Fibroblast of the aortic adventitia (primary cell): ENCODE measurements at places on chromosomes 5 and 9.
A peak's percentile ranks its signal among the peaks of the same experiment; 100 is the strongest.

DNA sequence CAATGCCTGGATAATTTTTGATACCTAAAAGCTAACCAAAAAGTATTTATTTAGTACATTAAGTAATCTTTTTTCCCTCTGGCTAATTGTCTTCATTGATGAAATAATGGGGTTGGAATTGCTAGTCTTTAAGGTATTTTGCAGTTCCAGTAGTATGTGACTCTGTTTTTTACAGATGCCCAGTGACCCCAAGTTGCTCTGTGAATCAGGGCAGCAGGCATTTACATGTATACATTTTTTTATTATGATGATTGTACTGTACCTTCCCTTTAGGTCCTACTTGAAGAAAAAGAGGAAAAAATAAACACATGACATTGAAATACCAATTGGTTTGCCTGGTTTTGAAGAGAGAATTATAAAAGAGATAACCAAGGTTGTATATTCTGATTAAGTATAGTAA lies 385.5 kb downstream of the ADGRV1 start:
- no peak for DNase-seq

GRCh38 chr5:34778091-34778850 lies 60.7 kb upstream of the TTC23L start:
- no peak for DNase-seq

DNA sequence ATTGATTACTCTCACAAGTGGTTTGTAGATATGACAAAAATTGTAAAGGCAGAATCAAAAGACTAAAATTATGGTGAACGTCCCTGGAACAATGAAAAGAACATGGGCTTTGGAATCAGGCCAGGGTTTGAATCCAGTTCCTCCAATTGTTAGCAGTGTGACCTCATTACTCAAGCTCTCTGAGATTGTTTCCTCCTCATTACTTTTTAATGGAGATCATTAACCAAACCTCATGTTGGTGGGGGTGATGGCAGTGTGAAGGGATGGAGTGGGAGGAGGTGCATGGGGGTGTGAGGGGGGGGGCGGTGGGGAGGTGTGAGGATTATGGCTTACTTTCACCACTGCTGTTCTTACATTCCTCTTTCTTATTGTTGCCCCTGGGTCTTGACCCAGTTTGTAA lies 44.1 kb upstream of the FOXE1 start:
- peak; percentile 16 for DNase-seq

GRCh38 chr5:45408067-45408466 lies 288.1 kb downstream of the HCN1 start:
- DNase-seq, result no peak

DNA sequence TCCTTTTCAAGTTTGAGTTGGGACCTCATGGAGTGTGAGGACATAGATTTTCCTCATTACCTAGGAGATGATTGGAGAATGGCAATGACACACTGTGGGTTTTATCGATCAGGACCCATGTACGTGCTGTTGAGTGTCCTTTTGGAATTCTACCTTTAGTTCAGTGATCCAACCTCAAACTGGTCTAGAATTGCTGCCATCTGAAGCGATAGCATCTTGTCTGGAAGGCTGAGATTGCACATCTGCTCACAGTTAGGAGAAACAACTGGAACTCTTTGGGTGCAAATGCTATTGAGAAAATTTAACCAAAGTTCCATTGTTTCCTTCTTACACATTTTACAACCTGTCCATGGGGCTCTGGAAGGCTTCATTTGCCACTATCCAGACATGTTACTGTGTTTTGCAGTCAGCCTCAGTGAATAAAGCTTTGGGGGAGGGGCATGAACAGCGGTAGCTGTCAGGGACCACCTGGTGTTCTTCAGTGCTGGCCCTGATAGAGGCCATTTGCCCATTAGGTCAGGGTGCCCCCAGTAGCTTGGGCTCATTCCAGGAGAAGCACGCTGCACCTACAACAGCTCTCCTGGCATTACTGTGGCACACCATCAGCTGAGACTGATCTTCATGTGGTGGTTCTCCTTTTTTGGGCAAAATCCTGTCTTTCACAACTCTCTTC lies 123.1 kb downstream of the PDE8B start:
- no peak for DNase-seq

DNA sequence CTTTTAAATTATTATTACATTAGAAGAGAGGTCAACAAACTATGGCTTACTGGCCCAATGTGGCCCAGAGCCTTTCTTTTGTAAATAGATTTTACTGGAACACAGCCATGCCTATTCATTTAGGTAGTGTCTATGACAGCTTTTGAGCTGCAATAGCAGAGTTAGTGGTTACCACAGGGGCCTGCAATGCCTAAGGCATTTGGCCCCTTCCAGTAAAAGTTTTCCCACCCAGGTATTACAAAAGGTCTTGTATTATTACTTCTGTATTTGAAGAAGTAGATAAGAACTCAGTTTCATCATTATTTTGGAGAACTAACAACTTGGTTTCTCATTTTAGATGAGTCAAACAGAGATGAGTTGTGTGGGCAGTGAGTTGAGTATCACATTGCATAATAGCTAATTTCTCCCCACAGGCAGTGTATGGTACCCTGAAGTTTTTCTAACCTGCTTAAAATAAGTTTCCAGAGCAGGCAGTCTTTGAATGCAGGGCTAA lies 9.5 kb downstream of the MTRR start:
- peak; percentile 73 for DNase-seq

GRCh38 chr9:79977074-79977435 lies 405.3 kb downstream of the TLE4 start:
- DNase-seq, result no peak

- DNase-seq, result no peak
Measured at GRCh38 chr5:37816331-37816730, 23.5 kb downstream of the GDNF start.

DNA sequence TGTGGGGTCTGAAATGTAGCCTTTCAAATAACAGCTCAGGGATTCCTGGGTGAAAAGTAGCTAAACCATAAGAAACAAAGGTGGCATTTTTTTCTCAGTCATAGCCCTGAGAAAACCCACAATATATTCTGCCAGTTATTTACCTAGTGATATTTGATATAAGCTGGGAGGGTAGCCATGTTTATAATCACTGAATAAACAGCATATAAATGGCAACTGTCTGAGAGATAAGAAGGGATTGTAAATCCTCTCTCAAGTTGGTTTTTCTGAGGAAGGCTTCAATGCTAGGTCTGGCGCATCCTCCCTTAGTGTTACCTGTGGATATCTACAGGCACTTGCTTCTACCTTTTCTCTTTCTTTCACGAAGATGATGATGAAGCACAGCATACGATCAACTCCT lies 1080.5 kb upstream of the DMAC1 start:
- DNase-seq, result no peak

GRCh38 chr9:137136881-137137607 lies 1.9 kb upstream of the GRIN1 start:
- no peak for DNase-seq

- no peak for DNase-seq
Measured at GRCh38 chr5:148386041-148386440, 2.3 kb downstream of the FBXO38 start.

DNA sequence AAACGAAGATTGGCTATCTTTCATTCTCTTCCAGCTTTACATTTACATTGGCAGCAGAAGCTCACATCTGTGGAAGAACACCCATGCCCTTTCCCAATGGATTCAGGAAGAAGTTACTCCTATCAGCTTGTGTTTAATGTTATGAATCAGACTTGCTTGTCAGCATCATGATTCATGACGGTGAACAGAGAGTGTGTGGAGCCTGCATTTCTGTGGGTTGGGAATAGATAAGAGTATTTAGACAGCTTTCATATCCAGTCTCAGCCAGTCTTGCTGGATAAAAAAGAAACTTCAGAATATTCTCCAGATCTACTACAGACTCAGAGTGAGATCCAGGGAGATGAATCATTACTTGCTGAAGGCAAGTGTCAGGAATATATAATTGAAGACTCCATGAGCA lies 812.9 kb upstream of the ZNF608 start:
- peak; percentile 99 for DNase-seq

GRCh38 chr5:56026863-56027300 lies 32.1 kb upstream of the IL6ST start:
- peak; percentile 89 for DNase-seq

GRCh38 chr9:120561709-120562108 lies 18.3 kb downstream of the CDK5RAP2 start:
- no peak for DNase-seq

DNA sequence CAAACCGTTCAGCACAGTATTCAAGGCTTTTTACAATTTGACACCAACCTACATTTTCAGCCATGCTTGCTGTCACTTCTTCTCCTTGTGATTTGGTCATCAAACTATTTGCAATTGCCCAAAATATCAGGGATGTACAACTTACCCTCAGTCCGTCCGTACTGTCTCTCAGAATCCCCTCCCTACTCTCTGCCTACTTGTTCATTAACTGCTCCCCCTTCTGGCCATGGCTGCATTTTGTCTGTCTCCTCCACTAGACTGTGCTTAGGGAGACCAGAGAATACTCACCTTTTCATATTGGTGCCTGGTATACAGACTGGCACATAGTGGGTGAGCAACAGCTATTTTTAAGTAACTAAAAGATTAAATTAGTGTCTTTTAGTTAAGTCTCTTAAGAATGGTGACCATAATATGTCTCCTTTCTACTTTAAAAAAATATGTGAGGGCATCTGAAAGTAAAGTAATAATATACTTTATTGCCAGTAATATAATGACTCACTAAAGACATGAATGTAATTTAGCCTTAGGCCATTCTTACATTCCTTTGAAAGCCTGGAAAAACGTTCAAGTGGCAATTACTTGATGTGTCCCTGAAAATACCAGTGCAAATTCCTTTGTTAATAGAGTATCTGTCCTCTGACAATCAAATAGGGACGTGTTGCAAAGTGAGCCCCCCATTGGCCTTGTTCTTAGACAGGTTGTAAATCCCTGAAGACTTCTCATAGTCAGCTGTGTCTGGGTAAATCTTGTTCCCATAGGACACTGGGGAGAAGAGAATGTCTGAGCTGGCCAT lies 27.8 kb downstream of the PRLR start:
- peak; percentile 54 for DNase-seq

DNA sequence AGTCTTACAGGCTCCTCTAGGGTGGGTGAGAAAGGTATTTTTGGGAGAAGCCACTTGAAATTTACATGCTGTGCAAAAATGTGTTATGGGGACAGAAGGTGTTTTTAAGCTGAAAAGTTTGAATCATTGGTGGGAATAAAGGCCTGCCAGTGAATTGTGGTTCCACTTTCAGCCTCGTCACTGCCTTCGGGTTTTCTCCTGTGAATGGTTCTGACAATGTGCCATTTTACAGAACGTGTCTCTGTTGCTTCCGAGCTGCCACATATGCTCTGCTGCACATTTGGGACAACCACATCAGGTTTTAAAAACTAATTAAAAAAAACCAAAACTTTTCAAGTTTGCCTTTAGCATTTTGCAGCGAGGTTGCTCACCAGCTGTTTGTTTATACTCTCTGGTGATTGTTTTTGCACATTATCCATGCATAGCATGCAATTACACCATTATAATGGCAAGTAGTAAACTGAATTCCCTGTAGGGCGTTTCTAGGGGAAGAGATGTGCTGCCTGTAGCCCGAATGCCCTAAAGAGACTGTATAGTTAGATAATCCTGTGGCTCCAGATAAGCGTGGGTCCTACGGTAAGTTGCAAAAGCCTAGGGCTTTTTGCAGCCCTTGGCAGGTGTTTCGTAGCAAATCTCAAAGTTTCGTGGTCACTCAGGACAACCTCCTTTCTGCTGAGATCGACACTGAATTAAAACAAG lies 40.1 kb upstream of the SUB1 start:
- no peak for DNase-seq

- DNase-seq, result no peak
Measured at GRCh38 chr9:126030716-126031115, 283.5 kb downstream of the PBX3 start.

- DNase-seq, result no peak
Measured at GRCh38 chr9:80922544-80922943, 766.8 kb downstream of the TLE1 start.

GRCh38 chr5:55636683-55637082 lies 75.4 kb downstream of the SLC38A9 start:
- DNase-seq, result peak; percentile 58

DNA sequence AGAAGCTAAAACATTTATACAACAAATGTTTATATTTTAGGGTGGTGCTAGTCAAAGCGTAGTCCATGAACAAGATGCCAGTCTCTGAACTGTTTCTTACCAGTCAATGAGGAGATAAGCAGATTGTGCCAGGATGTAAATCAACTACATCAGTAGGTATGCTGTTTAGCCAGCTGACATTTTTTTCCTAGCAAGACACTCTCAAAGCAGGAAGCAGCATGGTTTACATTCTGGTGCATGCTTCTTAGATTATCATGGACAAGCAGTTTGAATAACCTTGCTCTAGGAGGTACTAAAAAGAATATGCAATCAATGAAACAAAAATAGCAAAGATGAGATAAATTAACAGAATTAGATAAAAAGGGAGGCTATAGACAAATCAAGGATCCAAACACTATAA lies 17.0 kb downstream of the TICAM2 start:
- no peak for DNase-seq

- DNase-seq, result no peak
Measured at GRCh38 chr9:130458027-130458803, 13.5 kb downstream of the ASS1 start.

DNA sequence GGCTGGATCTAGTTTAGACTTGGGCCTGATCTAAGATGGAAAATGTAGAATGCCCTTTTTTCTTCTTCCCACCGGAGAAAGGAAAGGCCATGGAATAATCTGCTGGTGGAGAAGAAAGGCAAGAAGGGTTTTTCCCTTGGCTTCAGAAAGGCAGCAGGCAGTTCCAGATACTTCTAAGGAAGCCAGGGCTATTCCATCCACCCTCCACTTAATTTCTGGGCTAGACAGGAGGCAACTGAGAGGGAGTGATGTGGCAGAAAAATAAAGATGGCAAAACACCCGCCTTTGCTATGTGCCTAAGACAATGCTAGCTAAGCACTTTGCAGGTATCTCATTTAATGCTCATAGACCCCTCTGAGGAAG lies 9.9 kb downstream of the MYOZ3 start:
- peak; percentile 45 for DNase-seq

GRCh38 chr5:135344349-135344748 lies 54.7 kb downstream of the MACROH2A1 start:
- DNase-seq, result no peak

DNA sequence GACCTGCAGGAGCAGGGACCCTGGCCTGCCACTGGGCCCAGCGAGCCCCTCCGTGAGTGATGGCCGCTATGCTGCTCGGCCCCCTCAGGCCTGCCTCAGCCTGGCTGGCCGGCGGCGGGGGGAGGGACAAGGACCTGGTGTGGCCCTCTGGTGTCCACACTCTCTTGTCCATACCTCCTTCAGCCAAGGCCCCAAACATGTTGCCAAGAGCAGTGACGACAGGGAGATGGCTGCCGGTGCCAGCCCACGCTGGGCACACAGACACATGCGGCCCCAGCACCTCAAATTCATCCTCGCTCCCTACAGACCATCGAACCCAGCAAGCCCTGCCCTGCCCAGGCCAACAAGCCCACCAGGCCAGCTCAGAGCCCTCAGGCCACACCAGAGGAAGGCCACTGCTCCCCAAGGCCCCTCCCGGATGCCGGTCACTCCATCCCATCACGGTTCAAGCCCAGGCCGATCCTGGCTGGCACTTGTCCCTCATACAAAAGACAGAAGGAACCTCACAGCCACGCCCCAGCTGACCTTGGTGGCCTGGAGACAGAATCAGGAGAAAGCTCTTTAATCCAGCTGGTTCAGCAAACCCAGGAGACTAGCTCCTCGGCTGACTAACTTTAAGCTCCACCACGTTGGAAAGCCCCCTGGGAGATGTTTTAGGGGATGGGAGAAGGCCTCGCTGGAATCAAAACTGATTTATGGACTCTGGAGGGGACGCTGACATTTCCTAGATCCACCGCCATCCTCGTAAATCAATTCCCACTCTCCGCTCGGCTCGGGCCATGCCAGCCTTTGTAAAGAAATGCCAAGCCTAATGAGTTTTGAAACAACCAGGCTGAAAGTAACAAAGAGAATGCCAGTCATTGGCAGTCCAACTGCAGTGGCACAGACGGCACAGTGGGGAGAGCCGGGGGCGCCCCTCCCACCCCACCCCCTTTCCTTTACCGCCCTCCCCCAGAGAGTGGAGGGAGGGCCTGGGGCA lies 84.9 kb downstream of the VAV2 start:
- DNase-seq, result no peak
